ENCODE measurements at places on chromosomes 7 and 10. TPM values are rescaled to one million over a fixed set of nuclear protein-coding genes. Genes with fewer than 3 reads are reported as not detected.

TWIST1 gene
- not detected for total RNA-seq

DOCK1 gene
- total RNA-seq = 0.53 TPM

GRCh38 chr7:33423646-33424020, 294.3 kb downstream of the BBS9 start:
- no peaks in the 10 kb centered on the region for H3K36me3 ChIP-seq
- H3K4me1 ChIP-seq = no peaks in the 10 kb centered on the region
- no peak for DNase-seq
- H3K27me3 ChIP-seq = no peaks in the 10 kb centered on the region
- H3K4me3 ChIP-seq = no peak overlapping the region

DNA sequence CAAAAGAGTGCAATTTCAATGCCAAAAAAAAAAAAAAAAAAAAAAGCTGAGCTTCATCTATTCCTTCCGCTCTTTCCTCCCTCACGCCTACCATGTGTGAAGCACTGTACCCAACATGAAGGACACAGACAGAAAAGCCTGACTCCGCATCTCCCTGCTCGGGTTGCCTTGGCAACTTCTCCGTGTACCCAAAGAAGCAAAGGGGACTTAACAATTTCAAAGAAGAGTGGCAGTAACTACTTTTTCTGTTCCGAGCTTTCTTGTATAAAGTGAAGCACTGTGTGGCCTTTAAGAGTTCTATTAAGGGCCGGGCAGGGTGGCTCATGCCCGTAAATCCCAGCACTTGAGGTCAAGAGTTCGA, 177.7 kb downstream of the PRKCQ start:
- H3K27ac ChIP-seq = no peak overlapping the region
- H3K27me3 ChIP-seq = no peaks in the 10 kb centered on the region
- no peaks in the 10 kb centered on the region for H3K36me3 ChIP-seq
- no peak overlapping the region for H3K4me3 ChIP-seq
- H3K4me1 ChIP-seq = peaks cover 3% of the 10 kb centered on the region
